ENCODE measurements at places on chromosomes 16 and 17. TPM values are rescaled to one million over a fixed set of nuclear protein-coding genes. Genes with fewer than 3 reads are reported as not detected.

The HCRT gene
- not detected for total RNA-seq

The ZC3H7A gene
- 24.0 TPM for total RNA-seq

The SHBG gene
- total RNA-seq: 0.85 TPM

The TRIM72 gene
- 0.47 TPM for total RNA-seq

The TMIGD1 gene
- not detected for total RNA-seq

The OTOA gene
- not detected for total RNA-seq

The CDK5RAP3 gene
- 66.3 TPM for total RNA-seq

The C16orf54 gene
- 1.7 TPM for total RNA-seq

The KRT39 gene
- not detected for total RNA-seq

The BCAR1 gene
- total RNA-seq: 65.9 TPM

The CMTM4 gene
- total RNA-seq: 15.1 TPM

The TUBG2 gene
- total RNA-seq: 14.4 TPM

All from left cardiac atrium (tissue), 4 donors.